ENCODE measurements at places on chromosomes 3 and 15. TPM values are rescaled to one million over a fixed set of nuclear protein-coding genes. Genes with fewer than 3 reads are reported as not detected.

Gene TNFSF10
- 11.7 TPM for total RNA-seq

Gene HYKK
- 6.8 TPM for total RNA-seq

DNA sequence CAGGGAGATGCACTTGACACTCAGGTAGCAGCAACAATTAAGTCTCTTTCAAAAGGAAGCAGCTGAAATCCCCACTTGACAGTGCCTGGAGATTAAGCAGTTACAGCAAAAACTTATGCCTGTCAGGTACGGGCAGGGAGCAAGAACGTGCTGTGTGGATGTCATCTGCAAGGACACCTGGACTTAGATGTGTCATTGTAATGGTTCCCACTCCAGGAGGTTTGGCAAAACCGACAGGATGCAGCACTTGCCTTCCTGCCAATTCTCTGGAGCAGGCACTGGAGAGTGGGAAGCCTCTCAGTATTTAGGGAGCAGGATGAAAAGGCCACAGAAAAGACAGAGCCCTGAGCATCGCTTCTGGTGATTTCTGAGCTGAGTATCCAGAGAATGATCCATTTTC, 292.4 kb downstream of the PDCD6IP start:
- DNase-seq: no peak

- DNase-seq: no peak
Observed at GRCh38 chr3:94374439-94375161, 311.7 kb downstream of the NSUN3 start.

DNA sequence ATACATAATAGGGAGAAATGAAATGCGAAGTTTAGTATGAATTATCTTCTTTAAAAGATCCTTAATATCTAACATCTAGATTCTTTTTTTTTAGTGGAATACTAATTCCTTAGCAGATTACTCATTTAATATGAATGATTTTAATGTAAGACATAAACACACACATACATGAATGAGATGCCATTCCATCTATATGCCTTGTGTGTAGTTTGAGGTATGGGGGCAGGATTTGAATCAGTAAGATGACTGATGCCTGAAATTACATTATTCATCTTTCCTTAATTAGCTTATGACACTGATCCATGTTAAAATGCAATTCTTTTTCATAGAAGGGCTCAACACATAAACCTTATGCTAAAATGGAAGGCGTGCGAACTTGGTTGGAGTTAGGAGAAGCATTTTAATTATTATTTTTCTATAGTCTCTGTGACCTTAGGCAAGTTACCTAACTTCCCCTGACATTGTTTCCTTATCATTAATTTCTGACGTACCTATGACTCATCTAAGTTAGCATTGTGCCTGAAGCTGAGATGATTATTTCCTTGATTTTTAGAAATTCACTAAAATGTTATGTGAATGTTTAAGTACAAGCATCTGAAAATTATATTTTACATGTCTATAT, 10.8 kb upstream of the BNIP2 start:
- DNase-seq: peak; percentile 13
